ENCODE measurements at places on chromosomes 2 and 18.

DNA sequence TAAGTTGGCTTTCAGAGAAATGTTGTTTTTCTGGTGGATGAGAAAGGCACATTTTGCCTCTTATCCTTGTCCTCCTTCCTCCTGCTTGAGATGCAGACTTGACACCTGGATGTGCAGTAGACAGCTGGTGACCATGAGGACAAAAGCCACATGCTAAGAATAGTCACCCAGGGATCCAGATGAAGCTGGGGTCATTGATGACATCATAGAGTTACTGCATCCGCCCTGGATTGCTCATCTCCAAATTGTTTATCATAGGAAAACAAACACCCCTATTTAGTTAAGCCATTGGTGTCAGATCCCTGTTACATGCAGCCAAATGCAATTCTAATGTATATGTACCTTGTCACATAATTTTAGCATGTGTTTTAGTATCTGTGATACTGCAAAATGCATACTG lies 16.3 kb upstream of the SLC1A4 start:
- DNase-seq, result no peak

DNA sequence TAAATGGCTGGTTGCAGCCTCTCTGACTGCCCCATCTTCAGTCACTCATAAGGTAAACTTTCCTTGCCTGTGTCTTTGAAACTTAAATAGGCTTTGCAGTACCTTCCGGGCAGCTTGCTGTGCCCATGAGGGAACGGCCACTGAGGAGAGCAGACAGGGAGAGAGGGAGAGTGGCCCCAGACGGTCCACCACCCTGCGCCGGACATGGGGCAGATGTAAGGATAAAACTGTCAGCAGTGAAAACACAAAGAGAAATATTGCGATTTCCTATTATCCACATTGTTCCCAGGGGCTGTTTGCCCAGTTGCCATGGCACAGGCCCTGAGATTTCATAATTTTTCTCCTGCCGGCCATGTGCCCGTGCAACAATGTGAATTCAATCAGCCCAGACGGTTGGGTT lies 265.9 kb upstream of the SALL3 start:
- no peak for DNase-seq

DNA sequence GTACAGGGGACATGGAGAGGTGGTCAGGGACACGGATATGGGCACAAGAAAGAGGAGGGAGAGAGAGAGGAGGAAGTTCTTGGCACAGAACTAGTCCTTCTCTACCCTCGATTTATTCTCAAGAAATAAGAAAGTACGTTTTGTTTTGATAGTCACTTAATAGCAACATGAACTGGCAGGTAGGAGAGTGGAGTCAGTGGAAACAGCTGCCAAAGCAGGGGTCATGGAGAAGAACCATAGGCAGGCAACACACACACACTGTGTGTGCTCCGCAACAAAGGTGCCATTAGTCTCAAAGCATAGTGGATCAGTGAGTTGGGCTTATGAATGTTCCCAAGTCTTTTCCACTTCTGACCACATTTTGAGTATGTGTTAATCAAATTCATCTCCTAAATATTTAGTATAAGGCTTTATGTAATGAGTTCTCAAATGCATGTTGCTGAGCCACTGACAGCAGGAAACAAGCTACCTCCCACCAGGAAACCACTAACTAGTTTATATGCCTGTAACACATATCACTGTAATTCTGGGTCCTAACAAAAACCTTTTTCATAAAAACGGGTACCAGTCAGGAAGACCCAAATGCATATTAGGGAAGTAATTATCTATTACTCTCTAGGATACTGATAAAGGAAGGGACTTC lies 41.1 kb downstream of the IWS1 start:
- no peak for DNase-seq

DNA sequence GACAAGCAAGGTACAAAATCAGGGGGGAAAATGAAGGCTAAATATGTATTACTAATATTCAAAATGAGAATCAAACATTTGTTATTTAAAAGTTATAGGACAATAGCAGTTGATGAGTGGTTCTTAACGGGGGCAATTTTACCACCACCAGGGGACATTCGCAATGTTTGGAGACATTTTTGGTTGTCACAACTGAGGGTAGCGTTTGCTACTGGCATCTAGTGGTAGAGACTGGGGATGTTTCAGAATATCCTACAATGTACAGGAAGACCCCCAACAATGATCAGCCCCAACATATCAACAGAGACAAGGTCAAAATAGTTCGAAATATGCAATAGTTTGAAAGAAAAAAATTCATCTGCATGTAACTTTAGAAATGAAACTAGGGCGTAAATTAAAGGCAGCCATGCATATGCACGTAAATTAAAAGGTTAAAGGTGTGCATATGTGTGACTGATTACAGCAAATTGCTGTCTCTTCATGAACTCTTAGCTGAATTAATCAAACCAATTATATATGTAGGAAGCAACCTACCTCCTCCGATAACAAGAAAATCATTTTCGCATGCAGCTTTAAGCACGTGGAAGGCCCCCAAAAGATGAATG lies 61.2 kb upstream of the CUL3 start:
- no peak for DNase-seq

- DNase-seq, result no peak
Observed at GRCh38 chr2:86372641-86373502, 35.4 kb upstream of the REEP1 start.

- DNase-seq, result no peak
Observed at GRCh38 chr2:106053581-106053980, 140.5 kb downstream of the UXS1 start.

DNA sequence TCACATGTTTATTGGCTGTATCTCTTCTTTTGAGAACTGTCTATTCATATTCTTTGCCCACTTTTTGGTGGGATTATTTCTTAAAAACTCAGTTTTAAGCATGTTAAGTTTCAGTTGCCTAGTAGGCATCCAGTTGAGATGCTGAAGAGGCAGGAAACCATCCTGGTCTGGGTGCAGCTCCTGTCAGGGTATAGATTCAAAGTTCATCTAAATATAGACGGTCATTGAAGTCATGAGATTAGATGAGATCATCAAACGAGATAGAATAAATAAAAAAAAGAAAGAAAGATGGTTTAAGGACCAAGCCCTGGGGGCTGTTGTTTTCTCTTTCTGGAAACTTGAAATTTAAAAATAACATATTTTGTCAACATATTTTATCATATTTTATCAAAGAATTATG lies 9.2 kb upstream of the DNAH7 start:
- no peak for DNase-seq

- no peak for DNase-seq
Observed at GRCh38 chr2:235860871-235861270, 307.3 kb downstream of the GBX2 start.

- DNase-seq, result no peak
Observed at GRCh38 chr18:78136986-78137385, 842.6 kb upstream of the SALL3 start.

DNA sequence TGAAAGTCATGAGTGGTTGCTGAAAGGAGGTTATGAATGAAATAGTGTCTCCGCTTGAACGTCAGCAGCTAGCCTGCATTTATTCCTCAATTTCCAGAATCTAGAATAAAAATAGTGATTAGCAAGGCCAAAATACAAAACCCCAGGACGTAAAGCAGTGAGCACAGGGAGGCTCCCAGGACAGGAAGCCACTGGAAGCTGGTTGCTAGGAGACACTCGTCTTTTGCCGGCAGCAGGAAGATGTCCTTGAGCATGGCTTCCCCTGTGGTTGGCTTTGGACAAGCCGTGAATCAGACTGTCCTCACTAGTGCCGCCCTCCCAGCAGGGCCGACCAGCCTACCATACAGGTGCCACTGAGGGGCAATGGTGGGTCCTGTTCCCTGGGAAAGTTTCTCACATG lies 374.4 kb downstream of the MTX2 start:
- DNase-seq, result no peak

DNA sequence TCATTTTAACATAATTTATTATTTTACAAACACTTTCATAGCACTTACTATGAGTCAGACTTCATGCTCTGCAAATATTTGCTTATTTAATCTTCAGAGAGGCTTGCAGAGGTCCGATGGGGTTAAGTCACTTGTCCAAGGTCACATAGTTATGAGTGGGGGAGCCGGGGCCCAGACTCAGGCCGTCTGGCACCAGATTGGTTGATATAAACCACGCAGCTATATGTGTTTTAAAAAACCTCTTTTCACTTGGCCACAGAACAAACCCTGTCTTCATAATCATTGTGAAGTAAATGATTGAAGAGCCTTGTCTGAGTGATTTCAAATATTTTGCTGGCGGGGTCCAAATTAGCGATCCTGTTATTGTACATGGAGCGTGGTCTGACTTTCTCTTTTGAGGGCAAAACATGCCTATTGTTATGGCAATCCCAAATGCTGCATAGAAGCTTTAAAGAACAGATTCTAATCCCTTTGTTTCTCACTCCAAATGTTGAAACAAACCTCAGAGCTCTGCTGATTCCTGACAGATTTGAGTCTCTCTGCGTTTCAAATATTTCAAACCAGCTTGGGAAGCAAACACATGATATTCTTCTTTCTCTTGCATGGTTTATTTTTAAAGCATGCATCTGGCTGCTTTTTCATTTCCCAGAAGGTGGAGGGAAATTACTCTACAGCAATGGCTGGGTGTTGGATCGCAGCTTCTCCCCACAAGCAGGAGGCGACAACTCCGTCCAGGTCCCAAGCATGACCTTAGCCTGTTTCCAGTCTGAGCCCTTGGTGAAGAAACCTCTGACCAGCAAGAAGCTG lies 142.4 kb downstream of the DDX1 start:
- no peak for DNase-seq

GRCh38 chr2:240198226-240198625 lies 57.8 kb upstream of the OTOS start:
- DNase-seq, result no peak

GRCh38 chr2:172011812-172012575 lies 12.2 kb downstream of the METAP1D start:
- no peak for DNase-seq

DNA sequence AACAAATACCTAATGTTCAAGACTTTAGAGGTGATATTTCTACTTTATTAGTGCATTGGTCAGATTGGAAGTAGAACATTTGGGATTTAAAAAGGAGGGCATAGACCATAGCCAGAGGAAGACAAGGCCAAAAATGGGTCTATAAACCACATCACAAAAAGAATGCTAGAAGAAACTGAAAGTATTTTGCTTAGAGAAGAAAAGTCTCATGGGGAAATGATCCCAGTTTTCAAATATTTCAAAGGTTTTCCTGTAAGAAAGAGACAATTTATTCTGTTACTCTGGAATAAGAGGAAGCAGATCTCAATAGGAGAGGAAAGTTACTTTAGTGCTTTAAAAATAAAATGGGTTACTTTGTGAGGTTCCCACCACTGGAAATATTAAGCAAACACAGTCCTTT lies 341.4 kb downstream of the TNS1 start:
- DNase-seq, result no peak

- no peak for DNase-seq
Observed at GRCh38 chr2:41932241-41933045, 115.4 kb upstream of the PKDCC start.

GRCh38 chr2:240353944-240354343 lies 81.5 kb upstream of the GPC1 start:
- no peak for DNase-seq

DNA sequence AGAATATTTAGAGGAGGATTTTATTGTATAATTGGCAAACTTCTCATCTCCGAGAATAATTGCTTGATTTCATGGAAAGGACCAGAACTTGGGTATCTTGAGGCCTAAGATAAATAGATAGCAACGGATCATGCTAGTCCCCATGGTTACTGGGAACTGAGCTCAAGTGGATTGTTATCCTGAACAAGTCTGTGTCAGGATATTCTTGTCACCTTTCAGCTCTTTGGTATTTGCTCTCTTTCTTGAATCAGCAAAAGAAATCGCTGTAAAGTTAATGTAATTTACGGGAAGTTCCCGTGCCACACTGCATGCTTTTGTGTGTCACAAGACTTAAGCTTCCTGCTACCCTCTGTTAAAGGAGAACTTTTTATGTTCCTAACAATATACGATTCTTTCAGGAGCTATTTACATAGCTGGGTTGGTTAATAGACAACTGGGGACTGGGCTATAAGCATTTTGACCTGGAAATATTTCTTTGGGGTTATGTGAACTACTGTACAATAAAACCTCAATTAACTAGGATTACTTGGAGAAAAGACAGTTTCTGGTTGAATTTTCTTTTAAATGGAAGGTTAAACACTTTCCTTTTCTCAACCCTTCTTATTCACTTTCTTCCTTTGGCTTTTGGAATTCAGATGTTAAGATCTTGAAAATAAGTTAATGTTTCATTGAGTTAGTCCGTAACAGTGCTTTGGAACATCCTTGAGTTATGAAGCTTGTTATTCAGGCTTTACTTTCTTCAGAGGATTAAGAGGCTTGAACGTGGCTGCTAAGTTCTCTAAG lies 151.2 kb downstream of the FMNL2 start:
- no peak for DNase-seq

DNA sequence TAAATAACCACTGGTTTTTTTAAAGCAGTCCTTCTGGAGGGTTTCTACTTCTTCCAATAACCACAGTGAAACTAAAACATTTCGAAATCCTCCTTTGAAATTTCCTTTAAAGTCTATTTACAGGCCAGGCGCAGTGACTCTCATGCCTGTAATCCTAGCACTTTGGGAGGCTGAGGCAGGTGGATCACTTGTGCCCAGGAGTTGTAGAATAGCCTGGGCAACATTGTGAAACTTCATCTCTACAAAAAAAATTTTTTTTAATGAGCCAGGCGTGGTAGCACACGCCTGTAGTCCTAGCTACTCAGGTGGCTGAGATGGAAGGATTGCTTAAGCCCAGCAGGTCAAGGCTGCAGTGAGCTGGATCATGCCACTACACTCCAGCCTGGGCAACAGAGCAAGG lies 15.2 kb downstream of the KIDINS220 start:
- DNase-seq, result no peak

DNA sequence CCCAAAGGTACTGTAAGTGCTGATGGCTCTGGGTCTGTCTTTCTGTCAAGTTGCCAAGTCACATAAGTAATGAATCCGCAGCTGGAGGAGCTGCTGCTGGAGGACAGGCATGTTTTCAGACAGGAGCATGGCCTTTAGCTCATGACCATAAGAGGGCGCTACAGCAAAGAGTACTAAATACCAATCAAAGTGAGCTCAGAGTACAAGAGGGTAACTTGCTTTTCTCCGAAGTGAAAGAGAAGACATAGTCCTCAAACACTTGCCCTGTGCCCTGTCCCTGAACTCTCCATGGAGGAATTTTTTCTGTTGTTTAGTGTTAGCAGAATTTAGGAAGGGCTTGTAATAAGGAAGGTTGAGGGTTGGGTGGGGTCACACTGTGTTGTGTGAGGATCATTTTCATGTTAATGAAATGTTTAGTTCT lies 58.0 kb upstream of the EML6 start:
- DNase-seq, result peak; percentile 60

DNA sequence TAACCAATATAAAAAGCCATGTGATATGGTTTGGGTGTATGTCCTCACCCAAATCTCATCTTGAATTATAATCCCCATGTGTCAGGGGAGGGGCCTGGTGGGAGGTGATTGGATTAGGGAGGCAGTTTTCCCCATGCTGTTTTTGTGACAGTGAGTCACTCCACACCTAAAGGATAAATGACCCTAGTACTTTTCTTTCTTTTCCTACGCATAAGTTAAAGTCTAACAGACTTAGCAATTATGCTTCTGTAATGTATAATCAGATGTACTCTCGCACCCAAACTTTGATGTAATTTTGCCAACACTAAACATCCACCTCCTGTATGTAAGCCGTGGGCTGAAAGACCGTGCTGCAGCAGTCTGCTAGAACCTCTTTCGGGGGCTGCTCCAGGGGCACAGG lies 97.2 kb upstream of the DSEL start:
- no peak for DNase-seq

GRCh38 chr18:8937160-8938094 lies 165.1 kb upstream of the NDUFV2 start:
- no peak for DNase-seq

Measured in stimulated activated CD4-positive, alpha-beta T cell treated with anti-CD3 and anti-CD28 coated beads, Interleukin-4, amount 100 ng/mL, for 24 hours (primary cell).